ENCODE measurements at places on chromosomes 2 and 18.

DNA sequence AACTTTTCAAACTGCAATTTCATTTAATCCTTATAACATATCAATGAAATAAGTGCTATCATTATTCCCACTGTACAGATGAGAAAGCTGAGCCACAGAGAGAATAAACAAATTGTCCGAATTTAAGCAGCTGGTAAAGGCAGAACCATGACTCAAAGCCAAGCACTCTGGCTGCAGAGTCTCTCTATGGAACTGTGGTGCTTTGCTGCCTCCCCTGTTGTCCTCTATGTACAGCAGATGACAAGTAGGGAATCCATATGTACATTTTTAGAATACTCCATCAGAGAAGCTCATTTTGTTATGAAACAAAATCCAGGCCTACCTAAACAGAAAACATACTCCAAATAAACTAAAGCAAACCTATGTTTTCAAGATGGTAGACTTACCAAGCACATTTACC lies 45.1 kb downstream of the FARSB start:
- DNase-seq: no peak

GRCh38 chr2:151437630-151438029 lies 27.9 kb downstream of the RIF1 start:
- no peak for DNase-seq

GRCh38 chr2:46988230-46988629 lies 72.6 kb upstream of the MCFD2 start:
- no peak for DNase-seq

DNA sequence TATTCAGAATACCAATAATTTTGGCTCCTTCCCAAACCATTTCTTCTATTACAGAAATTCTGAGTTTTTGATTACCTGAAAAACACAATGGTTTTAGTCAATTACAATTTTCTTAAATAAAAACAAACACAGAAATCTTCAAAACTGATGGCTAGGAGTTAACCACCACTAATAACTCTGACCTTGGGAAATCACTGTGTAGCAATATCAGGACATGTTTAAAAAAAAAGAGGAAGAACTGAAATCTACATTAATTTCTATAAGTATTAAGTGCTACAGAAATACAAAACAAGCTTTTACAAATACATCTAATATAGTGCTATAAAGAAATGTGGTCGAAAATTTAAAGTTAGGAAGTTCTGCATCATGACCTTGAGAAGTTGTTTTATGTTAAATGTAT lies 14.9 kb downstream of the L3MBTL4 start:
- DNase-seq: no peak

GRCh38 chr2:106098081-106098480 lies 96.0 kb downstream of the UXS1 start:
- peak; percentile 9 for DNase-seq

DNA sequence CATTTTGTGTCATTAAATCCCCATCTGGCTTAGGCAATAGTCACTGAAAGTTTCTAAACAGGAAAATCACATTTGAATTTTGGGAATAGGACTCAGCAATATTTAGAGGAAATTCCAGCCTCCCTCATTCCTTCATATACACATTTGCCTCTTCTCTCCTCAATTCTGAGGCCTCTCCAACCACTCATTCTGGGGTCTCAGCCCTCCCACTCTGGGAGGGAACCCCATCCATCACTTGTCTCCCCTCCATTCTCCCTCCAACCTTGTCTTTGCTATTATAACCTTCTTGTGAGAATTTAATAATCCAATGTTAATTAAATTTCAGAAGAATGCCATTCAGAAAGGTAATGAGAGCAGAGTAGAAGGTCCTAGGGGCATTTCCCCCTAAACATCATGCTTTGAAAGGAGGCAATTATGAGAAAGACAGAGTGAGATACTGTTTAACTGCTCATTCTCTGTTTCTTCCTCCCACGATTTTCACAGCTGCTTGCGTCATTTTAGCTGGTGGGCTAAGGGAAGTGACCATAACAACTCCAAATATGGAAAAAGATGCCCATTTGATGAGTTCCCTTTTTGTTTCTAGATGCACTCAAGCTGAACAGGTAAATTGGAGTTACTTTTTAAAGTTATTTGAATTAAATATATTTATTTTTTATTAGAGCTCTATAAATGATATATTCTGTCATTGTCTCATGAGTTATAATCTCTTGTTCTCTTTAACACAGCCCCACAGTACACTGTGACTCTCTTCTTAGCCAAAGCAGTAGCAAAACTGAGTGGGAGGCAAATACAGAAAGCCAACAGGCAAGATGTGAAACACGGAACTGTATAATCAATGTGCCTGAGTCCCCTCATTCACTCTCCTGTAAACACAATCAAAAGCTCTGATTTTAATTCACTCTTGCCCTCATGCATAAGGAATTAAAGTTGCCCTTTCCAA lies 135.1 kb downstream of the DLGAP1 start:
- DNase-seq: no peak

DNA sequence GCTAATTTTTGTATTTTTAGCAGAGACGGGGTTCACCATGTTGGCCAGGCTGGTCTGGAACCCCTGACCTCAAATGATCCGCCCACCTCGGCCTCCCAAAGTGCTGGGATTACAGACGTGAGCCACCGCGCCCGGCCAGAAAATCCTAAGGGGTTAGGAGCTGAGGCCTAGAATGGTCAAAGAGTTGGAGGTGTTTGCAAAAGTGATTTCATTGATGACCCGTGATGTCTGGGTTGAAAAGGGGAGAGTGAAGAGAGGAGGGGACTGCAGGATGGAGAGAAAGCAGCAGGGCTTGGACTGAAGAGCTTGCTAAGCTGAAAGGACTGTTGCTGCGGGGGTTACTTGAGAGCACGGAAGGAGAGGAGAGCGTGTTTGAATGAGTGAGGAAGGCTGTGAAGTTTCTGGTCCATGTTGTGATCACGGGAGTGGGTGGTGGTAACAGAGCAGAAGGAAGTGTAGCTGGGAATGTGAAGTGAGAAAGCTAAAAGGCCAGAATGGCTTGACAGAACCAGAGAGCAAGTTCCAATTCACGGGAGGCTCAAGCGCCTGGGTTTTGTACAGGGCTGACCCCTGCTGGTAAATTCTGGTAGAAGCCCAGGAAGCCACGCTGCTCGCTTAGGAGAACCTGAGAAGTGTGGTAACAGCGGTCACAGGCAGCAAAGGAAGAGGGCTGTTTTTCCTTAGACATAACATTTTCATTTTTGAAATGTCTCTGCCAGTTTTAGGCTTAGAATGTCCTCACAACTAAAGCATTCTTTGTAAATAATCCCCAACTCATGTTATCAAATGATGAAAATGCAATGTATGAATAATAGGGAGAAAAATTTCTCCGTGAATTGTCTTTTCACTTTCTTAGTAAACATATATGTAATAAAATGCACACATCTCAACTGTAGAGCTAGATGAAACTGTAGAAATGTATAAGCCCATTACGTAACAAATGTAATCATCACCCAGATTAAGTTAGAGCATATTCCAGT lies 40.5 kb upstream of the ACTR2 start:
- DNase-seq: peak; percentile 63

DNA sequence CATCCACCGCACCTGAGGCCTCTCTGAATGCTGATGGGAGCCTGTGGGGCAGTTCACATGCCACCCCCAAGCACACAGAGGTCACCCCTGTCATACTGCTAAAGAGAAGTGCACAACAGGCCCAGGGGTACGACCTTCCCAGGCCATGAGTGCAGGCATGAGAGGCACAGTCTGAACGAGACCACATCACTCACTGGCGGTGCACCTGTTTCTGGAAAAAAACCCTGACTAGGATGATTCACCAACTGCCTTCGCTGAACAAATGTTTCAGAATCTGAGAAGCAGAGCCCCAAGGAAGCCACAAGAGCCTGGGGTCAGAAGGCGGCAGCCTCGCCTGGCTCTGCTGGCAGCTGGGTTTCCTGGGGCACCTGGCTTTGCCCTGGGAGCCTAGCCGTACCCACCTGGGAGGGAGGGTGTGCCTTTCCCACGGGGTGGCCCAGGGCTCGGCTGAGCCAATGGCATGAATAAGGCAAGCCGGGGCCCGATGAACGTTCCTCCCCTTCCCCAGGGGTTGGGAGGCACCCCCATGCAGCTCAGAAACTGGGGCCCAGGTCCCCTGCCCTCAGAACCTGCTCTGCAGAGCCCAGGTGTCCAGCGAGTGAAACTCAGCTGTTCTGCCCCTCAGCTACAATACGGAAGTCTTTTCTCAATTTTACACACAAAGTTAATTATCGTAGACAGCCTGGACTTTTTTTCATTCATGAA lies 73.8 kb downstream of the HDAC4 start:
- no peak for DNase-seq

DNA sequence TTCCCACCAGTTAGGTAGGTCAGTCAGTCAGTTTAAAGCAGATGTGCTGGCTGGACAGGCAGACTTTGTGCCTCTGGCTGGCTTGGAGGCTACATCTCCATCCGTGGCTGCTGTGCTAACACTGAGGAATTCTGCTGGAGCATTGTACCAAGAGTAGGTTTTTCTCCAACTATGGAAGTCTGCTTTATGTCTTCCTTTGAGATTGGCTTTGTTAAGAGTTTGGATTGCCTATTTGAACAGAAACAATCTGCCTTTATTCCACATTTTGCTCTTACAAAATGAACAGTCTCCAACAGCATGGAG lies 46.7 kb downstream of the WDR75 start:
- no peak for DNase-seq

DNA sequence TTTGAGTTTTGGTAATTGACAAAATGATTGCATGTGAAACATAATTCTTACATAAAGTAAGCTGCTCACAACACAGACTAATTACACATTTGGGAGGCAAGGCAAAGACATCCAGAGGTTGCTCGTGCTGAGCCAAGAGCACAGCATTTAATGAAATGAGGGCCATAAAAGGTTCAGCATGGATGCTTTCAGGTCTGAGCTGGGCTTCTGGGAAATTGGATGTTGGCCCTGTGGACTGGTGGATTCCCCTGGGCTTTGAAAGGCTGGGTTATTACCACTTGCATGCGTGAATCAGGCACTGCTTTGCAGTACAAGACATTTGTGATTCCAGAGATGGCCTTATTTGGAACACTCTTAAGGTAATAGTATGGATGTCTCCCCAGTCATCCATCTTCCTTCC lies 533.5 kb upstream of the NRP2 start:
- no peak for DNase-seq

- no peak for DNase-seq
Measured at GRCh38 chr2:190791976-190792575, 88.5 kb upstream of the GLS start.

DNA sequence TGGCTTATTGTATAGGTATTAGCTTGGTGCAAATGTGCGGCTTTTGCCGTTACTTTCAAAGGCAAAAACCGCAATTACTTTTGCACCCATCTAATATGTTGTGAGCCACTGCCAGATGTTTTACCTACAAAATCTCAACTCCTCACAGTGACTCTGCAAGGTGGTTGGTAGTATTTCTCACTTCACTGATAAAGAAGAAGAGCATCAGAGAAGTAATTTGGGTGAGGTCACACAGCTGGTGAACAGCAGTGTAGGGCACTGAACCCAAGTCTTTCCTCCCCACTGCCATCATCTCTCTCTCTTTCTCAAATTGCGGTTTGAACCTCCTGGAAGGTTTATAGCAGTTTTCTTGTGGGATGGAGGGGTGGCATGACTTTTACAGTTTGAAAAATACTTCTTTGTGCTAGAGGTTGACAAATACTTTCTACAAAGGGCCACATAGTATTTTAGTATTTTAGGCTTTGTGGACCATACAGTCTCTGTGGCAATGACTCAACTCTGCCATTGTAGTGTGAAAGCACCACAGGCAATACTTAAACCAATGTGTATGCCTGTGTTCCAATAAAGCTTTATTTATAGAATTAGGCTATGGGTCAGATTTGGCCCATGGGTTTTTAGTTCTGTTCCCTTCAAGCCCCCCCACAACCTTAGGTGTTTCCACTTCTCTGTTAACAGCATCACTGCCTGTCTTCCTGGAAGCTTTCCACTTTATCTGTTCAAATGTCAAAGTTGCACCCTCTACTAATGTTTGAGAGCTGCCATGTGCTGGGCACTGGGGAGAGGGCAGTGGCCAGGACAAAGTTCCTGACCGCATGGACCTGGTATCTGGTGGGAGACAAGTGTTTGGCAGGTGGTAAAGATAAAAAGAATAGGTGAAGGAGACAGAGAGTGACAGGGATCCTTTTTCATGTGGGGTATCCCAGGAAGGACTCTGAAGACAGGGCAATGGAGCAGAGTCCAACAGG lies 30.1 kb downstream of the FHOD3 start:
- no peak for DNase-seq

DNA sequence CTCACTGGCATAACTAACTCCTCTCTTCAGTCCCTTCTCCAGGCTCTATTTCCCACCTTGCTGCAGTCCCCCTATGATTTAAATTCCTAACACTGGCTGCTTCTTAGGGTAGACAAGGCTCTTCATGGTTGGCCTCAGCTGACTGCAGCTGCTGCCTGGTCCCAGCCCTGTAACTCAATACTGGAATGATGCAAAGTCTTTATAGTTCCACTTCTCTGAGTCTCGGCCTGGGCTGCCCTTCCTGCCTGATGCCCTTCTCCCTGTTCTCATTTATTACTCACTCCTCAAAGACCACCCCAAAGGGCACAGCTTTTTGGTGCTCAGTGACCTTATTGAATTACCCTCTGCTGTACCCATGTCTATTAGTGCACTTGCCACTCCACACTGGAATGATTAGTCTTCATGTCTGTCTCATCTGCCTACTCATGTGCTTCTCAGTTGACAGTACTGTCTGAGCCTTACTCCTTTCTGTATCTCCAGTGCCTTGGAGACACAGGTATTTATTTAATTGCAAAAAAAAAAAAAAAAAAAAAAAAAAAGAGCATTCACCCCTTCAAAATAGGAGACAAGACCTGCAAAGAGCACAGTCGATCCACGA lies 199.4 kb upstream of the REV1 start:
- DNase-seq: no peak

- DNase-seq: no peak
Measured at GRCh38 chr2:101820519-101820918, 123.0 kb downstream of the MAP4K4 start.

GRCh38 chr2:88331239-88331638 lies 121.3 kb downstream of the FOXI3 start:
- no peak for DNase-seq

DNA sequence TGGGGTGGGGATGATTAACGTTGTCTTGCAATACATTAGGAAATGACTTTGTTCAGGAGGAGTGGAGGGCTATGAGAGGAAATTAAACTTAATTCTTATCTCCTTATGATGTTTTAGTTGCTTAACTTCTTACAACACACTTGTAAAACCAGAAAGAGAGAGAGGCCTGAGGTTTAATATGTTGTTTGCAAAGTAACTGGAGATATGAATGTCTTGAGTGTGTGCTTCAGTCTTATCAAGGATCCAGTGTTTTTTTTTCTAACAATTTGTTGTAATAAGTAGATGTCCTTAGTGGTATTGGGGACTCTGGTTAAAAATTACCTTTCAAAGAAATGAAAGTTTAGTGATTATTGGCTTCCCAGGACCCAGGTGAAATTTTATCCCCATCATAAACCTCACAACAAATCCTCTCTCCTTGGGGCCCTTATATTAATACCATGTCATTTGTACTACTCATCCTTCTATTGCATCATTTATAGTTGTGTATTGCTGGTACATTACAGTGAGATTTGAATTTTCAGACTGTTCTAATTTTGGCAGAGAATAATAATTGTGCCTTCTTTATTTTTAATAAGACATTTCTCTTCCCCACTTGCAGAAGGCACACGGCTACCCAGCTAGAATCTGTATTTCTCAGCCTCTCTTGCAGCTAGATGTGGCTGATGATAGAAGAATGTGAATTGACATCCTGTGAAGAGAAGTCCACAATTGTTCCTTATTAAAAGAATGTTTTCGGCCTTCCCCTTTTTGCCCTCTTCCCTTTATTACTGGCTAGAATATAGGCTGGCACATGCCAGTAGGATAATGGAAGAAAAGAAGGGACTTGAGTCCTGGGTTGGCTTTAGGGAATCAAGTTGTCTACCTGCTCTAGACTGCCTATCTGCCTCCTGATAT lies 91.9 kb upstream of the CXCR4 start:
- no peak for DNase-seq
